D341Med (cell line): ENCODE measurements at places on chromosomes 1 and 21.

GRCh38 chr1:246096356-246096755, 410.7 kb downstream of the SMYD3 start:
- DNase-seq, result no peak

DNA sequence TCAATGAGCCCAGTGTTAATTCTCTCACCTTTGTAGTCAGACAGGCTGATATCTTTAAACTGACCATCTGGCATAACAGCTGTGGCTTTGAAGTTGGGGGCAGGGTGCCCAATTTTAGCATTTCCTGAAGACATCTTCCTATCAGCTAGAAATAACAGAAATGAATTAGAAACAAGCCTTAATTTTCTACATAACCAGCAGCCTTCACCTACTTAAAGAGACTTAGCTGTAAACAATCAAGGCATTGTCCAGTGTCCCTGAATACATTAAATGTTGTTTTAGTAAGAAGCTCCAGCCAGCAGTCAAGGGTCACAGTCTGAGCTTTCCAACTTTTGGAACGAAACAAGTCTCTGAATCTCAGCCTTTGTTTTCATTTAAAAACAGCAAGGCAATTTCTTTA, 2.8 kb downstream of the PRDX1 start:
- no peak for DNase-seq

GRCh38 chr1:17616731-17617279, 77.3 kb downstream of the ARHGEF10L start:
- DNase-seq, result no peak

DNA sequence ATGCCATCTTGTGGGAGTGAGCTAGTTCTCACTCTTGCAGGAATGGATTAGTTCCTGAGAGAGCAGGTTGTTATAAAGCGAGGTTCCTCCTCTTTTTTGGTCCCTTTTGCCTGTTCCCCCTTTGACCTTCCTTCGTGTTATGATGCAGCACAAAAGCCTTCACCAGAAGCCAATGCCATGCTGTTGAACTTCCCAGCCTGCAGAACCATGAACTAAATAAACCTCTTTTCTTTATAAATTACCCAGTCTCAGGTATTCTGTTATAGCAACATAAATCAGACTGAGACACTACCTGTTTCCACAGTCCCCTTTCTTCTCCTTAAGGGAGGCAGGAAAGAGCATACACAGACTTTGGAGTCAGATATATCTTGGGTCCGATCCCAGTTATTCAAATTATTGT, 25.6 kb downstream of the DISP3 start:
- no peak for DNase-seq

DNA sequence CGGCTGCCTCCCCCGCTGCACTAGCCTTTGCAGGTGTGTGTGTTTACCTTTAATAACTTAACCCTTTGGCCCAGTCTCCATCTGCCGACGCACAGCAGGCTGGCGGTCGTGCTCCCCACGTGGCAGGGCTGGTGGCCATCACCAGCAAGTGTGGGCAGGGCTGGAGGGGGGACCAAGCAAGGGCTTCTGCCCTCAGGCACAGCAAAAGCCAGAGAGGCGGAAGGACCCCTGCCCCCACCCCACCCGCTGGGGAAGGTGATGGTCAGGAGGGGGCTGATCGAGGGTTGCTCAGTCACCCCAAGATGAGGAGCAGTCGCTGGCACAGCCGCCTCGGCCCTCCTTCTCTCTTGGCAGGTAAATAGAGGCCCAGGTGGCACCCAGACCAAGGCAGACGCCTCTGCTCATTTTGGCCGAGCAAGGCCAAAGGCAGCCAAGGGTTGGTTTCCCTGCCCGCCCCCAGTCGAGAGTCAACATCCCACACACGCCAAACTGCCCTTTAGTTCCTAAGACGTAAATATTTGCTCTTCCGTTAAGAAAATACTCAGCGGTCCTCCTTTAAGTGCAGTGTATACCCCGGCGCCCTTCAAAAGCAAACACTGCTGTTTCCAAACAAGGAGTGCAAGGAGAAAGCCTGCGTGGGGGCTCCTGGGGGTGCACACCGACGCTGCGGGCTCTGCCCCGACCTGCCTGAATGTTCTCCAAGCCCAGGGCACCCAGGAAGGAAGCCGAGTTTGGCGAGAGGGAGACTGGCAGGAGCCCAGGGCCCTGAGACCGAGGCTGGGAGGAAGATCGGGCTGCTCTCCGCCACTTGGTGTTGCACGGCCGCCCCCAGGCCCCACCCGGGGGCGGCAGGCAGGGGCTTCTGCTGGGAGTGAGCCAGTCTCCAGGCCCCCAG, 82.7 kb downstream of the SIK1 start:
- no peak for DNase-seq

DNA sequence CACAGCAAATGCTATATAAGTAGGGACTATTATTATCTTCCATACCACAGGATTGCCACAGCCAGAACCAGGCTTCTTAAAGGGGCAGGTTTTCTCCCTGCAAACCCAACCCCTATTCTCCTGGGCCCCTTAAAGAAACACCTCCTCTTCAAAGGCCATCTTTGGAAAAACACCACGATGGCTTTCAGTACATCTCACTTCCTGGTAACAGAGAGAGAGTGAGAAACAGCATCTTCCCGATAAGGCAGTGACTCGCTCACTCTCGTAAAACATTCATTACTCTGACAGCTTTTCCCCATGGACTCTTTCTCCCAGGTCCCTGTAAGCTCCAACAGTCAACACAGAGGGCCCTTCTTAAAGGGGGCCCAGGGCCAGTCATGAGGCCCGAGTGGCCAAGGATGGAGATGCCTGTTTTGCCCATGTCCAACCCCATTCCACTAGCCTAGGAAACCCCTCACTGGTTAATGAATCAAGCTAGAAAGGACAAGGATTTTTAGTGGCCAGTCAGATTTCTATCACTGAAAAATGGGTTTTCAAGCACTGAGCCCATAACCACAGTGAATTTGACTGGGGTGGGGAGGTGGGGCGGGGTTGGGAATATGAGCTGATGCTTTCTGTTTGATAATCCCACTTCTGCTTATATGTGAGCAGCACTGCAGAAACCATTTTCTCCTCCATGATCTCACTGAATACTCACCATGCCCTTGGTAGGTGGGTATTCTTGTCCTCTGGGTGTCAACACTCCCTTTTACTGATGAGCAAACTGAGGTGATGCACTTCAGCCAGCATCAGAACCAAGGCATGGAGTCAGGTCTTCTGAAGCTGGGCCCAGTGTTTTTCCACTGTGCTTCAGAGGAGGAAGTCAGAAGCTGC, 3.6 kb upstream of the NAV1 start:
- DNase-seq, result no peak

DNA sequence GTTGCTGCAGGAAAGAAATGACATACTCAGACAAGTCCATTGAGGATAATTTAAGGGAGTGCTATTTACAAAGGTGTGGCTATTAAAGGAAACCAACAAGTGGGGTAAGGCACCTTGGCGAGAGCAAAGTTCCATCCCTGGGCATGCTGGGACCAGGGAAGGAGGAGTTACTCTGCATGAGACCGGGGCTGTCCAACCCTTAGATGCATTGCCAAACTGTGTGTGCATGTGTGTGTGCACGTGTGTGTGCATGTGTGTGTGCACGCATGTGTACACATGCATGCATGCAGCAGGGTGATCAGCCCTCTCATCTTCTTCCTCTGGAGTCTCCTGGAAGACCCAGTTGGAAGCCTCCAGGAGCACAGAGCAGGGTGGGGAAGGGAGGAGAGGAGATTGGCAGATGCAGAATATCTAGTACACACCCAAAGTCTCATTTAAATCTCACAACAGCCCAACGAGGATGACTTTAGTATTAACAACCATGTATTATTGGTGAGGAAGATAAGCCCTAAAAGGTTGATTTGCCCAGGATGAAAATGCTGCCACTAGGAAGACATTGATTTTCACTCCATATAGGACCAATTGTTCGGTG, 72.2 kb upstream of the CD34 start:
- no peak for DNase-seq

DNA sequence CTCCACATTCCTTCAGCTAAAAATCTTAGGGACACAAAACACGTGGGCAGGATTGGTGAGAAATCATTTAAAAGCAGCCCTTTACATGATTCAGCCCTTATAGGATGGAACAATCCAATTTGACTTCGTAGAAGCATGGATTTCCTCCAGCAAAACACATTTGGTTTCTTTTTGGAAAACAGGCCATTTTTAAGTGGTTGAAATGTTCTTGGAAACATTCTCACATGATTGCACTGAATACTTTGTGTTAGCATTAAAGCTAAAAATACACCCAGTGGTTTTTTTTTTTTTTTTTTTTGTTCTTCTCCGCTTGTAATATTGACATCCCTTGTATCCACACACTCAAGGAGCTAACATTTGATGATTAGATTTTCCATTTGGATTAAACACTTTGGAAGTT, 42.1 kb upstream of the ABCG1 start:
- DNase-seq, result no peak

GRCh38 chr1:215052256-215053015, 30.1 kb upstream of the KCNK2 start:
- DNase-seq, result no peak

- DNase-seq, result peak; percentile 20
Measured at GRCh38 chr1:203037509-203038190, 11.4 kb downstream of the PPFIA4 start.

DNA sequence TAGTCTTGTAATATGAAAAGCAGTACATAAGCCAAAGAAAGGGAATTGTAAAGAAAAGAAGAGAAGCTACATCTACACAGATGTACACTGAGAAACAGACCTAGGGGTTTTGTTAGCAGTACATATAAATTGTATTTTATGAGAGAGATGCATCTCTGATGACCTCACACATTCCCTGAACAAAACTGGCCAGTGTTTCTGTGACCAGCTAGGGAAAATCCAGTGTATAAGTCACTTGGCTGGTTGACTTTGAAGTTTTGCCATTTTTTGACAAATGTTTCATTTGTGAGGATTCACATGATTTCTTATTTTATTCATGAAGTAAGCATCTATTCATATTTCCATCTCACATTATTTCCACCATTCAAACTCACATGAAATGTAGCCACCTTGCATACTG, 28.3 kb upstream of the DYNLT5 start:
- no peak for DNase-seq

- no peak for DNase-seq
Measured at GRCh38 chr1:187987236-187987776, 1158.6 kb downstream of the PLA2G4A start.

GRCh38 chr1:227318016-227318852, at the start of gene CDC42BPA:
Gene CDC42BPA, minus strand, starts transcription at chr1:227318492. Its CDS starts 1,310 bp downstream, at chr1:227317182.
- peak; percentile 96 for DNase-seq

DNA sequence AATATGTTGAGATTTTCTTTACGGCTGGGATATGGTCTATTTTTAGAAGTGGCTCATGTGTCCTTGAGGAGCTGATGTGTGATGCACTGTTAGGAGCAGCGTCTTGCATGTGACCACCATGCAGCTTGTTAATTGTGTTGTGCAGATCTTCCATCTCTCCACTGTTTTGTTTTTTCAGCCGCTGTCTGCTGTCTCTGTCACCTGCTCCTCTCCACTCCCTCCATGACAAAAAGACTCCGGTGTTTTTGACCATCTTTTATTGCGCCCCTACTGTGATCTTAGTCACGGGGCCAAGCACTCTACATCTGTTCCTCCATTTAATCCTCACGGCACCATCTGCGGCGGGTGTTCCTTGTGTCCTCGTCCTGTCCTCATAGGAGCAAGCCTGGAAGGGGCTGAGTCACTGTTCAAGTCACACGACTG, 51.8 kb downstream of the ADARB1 start:
- peak; percentile 79 for DNase-seq
